Activated CD8-positive, alpha-beta memory T cell treated with anti-CD3 and anti-CD28 coated beads for 1 hour (primary cell): ENCODE measurements at places on chromosomes 13 and 19.
A peak's percentile ranks its signal among the peaks of the same experiment; 100 is the strongest.

DNA sequence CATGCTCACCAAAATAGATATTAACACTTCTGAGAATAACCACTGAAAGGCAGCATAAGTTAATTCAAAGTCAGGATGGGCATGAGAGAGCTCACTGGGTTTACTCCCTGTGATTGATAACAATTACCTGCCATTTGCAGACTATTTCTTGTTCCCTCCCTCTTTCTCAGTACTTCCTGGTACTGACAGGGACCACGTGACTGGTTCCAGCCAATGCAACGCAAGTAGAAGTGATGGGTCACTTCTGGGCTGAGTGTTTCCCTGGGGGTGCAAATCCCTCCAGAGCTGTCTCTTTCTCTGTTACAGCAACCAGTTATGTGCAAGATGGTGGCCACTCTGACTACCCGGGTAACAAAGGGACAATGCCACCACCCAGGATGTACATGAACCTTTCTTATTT, 118.8 kb downstream of the EFNB2 start:
- no peak for DNase-seq

DNA sequence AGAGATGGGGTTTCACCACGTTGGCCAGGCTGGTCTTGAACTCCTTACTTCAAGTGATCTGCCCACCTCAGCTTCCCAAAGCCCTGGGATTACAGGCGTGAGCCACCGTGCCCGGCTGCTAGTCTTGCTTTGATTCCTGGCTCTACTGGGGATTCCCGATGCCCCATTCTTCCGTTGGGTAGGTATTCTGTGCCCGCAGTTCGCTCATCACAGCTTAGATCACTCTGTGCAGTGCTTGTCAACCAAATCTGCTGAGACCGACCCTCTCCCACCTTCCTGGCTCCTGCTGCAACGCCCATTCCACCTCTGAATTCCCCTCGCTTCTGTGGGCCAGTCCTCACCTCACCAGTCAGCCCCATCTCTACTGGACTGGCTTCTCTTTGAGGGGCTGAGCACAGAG, 4.6 kb upstream of the ZNF414 start:
- no peak for DNase-seq

GRCh38 chr13:50140581-50141374, 125.5 kb downstream of the KCNRG start:
- no peak for DNase-seq

DNA sequence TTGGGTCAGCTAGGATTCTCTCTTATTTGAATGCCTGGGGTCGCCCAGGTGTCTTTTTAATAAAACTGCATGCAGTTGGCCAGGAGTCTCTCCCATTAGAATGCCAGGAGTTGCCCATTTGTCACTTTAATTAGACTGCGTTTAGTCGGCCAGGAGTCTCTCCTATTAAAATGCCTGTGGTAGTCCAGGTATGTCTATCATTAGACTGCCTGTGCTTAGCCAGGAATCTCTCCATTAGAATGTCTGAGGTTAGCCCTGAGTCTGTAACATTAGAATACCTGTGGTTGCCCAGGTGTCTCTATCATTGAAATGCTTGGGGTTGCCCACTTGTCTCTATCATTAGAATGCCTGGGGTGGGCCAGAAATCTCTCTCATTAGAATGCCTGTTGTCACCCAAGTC, 1470.9 kb downstream of the UQCRFS1 start:
- no peak for DNase-seq

GRCh38 chr19:32339988-32340874, 5.2 kb upstream of the ZNF507 start:
- peak; percentile 25 for DNase-seq

DNA sequence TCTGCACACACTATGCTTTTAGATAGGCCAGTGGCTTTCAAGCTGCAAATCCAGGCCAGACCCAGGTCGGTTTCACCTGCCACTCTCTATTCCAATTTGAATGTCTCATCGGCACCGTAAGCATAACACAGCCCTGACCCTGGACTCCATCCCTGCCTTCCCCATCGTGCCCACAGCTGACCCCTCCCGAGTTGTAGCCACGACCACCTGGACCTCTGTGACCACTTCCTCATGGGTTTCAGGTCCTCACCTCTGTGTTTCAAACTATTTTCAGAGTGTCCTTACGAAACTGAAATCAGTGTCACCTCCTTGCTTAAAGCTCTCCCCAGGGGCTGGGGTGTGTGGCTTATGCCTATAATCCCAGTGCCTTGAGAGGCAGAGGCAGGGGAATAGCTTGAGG, 9.0 kb upstream of the HSH2D start:
- no peak for DNase-seq

DNA sequence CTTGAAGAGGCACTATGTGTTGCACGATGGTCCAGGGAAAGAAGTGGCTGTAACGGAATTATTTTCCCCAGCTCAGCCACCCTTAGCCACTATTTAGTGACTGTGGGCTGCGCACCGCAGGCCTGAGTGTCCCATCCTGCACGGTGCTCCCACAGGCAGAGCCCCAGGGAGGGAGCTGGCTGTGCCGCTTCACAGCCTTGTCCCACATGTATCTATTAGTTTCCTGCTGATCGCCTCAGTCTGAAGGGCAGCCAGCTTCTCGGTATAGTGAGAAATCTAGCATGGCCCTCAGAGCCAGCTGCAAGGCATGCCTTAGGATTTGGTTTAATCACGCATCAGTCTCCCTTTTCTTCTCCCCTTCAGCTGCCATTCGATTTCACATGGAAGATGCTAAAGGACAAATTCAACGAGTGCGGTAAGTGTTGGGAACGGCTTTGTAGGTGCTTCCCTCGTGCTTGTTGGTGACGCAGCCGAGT, 15.7 kb downstream of the PRAM1 start:
- DNase-seq = no peak

- DNase-seq = no peak
Observed at GRCh38 chr19:31538879-31539278, 189.6 kb upstream of the TSHZ3 start.

- DNase-seq = no peak
Observed at GRCh38 chr19:56699552-56699951, 28.0 kb upstream of the ZNF835 start.

DNA sequence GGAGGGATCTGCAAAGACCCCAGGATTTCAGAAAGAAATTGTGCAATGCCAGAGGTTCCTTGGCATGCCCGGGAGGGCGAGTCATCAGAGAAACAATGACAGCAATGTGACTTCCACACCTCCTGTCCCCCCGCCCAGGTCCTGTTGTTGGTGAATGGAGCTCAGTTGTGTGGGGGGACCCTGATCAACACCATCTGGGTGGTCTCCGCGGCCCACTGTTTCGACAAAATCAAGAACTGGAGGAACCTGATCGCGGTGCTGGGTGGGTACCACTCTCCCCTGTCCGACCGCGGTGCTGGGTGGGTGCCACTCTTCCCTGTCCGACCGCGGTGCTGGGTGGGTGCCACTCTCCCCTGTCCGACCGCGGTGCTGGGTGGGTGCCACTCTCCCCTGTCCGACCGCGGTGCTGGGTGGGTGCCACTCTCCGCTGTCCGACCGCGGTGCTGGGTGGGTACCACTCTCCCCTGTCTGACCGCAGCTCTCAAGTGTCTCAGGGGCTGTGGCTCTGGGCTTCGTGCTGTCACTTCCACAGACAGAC, 5.2 kb upstream of the F10 start:
- DNase-seq = no peak

- DNase-seq = no peak
Observed at GRCh38 chr13:32751340-32751739, 165.1 kb downstream of the PDS5B start.
